Pancreas (tissue), 10 donors: ENCODE measurements at places on chromosomes 12 and 14. TPM values are rescaled to one million over a fixed set of nuclear protein-coding genes. Genes with fewer than 3 reads are reported as not detected.

Gene MMP19
- total RNA-seq = 4.5 TPM

- no peak for DNase-seq
- no peak overlapping the region for H3K27ac ChIP-seq
- peaks cover 17% of the 10 kb centered on the region for H3K4me1 ChIP-seq
- no peak overlapping the region for H3K4me3 ChIP-seq
Observed at GRCh38 chr14:29900609-29901350, 26.9 kb downstream of the PRKD1 start.

Gene DNAJC22
- total RNA-seq = 11.9 TPM

DNA sequence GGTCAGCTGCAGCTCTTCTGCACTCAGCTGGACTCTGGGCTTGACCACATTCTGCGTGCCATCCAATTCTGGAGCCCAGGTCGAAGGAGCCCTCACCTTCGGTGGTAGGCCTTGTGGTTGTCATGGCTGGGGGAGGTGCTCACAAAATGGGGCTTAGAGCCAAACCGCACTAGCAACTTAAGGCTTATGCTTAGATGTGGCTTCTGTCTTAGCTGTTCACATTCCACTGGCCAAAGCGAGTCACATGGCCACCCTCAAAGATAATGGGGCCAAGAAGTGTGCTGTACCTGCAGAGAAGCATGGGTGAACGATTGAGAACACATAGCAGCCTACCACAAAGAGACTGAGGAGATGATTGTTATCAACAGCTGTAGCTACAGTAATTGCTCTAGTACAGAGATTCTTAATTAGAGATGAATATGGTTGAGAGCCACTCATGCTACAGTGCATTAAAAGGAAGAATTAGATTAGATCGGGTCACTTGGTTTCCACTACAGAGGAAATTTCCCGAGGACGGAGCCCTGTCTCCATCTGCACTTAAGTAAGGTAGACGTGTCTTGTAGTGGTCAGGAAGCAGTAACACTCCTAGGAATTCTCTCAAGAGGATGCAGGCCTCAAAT, 334.6 kb upstream of the FKBP4 start:
- H3K36me3 ChIP-seq = no peaks in the 10 kb centered on the region
- DNase-seq = no peak
- no peak overlapping the region for H3K27ac ChIP-seq
- no peaks in the 10 kb centered on the region for H3K27me3 ChIP-seq
- H3K4me1 ChIP-seq = no peaks in the 10 kb centered on the region
- no peak overlapping the region for H3K4me3 ChIP-seq

Gene BRMS1L
- 1.6 TPM for total RNA-seq

Gene GPR132
- total RNA-seq = 0.14 TPM

- no peaks in the 10 kb centered on the region for H3K36me3 ChIP-seq
- H3K4me1 ChIP-seq = no peaks in the 10 kb centered on the region
- no peaks in the 10 kb centered on the region for H3K27me3 ChIP-seq
- no peak for DNase-seq
Observed at GRCh38 chr14:99546234-99546879, 57.6 kb downstream of the CCDC85C start.

DNA sequence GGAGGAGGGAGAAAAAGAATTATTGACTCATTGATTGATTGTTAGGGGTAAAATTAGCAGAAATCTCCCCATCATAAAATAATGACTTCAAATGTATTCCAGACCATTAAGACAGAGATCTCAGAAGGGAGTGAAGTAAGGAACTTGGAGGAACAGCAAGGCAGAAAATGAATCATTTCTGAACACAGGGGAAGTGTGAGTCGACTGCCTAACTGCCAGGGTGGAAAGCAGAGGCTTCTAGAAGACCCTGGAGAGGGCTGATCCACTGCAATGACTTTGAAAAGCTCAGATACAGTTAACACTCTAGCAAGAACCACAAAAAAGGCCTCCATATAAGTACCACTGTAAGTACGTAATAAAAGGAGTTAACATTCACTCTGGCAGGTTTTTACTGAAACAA, 9.7 kb downstream of the GLTP start:
- no peaks in the 10 kb centered on the region for H3K27me3 ChIP-seq
- no peak overlapping the region for H3K4me3 ChIP-seq
- H3K27ac ChIP-seq = no peak overlapping the region
- H3K4me1 ChIP-seq = peaks cover 12% of the 10 kb centered on the region
- no peak for DNase-seq
- H3K36me3 ChIP-seq = no peaks in the 10 kb centered on the region

- H3K27me3 ChIP-seq = no peaks in the 10 kb centered on the region
- peaks cover 5% of the 10 kb centered on the region for H3K4me1 ChIP-seq
- H3K27ac ChIP-seq = no peak overlapping the region
- no peak overlapping the region for H3K4me3 ChIP-seq
Observed at GRCh38 chr14:65433157-65433556, 20.6 kb downstream of the FUT8 start.

GRCh38 chr12:76190299-76190698, 105.8 kb upstream of the NAP1L1 start:
- no peak for DNase-seq
- no peak overlapping the region for H3K27ac ChIP-seq
- H3K4me3 ChIP-seq = no peak overlapping the region
- no peaks in the 10 kb centered on the region for H3K27me3 ChIP-seq

DNA sequence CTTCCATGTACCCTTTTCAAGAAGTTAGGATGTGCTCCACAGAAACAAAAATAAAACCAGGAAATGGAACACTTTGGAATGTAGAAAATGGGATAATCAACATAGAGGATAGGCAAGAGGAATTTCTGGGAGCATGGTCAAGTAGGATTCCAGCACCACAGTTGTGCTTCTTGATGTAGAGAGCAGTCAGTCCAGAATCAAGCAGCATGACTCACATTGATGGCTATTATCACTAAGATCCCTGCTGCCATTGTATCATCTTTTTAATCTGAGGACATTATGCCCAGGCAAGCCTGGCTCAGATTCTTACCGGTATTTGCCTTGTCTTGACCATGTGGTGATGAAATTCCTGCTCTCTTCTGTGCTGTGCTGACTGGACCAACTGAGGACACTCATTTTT, 5.7 kb downstream of the ETFRF1 start:
- no peaks in the 10 kb centered on the region for H3K4me1 ChIP-seq
- no peak overlapping the region for H3K4me3 ChIP-seq
- no peaks in the 10 kb centered on the region for H3K36me3 ChIP-seq
- DNase-seq = no peak
- H3K27ac ChIP-seq = no peak overlapping the region

Gene TAS2R20
- 0.98 TPM for total RNA-seq

Gene ANO4
- total RNA-seq = 0.34 TPM

DNA sequence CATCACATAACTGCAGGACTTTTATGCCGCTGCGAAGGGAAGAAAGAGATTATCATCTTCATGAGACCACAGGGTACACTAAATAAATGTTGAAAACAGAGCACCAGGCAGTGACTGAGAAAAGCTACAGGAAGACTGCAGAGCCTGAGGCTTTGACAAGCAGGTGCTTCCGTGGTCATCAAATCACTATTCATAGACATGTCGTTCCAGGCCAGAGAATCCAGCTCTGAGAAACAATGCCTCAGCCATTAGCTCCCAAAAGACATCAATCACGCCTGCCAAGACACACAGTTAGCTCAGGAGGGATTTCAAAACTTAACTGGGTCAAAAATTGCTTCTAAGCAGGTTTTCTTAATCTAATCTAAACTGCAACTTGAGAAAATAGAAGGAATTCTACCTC, 47.2 kb upstream of the GARIN6 start:
- no peaks in the 10 kb centered on the region for H3K4me1 ChIP-seq
- H3K27me3 ChIP-seq = no peaks in the 10 kb centered on the region
- no peak for DNase-seq
